CD4-positive, alpha-beta T cell treated with Interleukin-17A for 4 hours (primary cell): ENCODE measurements at places on chromosomes 6 and 20.

DNA sequence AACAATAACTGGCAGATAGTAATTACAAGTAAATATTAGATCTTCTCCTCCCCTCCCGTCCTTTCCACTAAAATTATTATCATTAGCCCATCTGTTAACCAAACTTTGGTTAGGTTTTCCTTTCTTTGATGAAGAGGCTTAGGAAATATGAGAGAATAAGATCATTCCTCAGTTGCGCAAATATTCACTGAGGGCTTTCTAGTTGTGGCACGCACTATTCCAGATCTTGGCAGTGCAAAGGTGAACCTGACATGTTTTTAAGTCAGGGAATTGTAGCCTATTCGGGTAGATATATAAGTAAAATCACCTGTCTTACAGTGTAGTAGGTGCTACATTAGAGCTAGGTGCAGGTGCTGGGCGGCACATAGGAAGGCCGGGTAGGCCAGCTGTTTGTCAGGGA, 31.1 kb downstream of the RNF217 start:
- DNase-seq: no peak

DNA sequence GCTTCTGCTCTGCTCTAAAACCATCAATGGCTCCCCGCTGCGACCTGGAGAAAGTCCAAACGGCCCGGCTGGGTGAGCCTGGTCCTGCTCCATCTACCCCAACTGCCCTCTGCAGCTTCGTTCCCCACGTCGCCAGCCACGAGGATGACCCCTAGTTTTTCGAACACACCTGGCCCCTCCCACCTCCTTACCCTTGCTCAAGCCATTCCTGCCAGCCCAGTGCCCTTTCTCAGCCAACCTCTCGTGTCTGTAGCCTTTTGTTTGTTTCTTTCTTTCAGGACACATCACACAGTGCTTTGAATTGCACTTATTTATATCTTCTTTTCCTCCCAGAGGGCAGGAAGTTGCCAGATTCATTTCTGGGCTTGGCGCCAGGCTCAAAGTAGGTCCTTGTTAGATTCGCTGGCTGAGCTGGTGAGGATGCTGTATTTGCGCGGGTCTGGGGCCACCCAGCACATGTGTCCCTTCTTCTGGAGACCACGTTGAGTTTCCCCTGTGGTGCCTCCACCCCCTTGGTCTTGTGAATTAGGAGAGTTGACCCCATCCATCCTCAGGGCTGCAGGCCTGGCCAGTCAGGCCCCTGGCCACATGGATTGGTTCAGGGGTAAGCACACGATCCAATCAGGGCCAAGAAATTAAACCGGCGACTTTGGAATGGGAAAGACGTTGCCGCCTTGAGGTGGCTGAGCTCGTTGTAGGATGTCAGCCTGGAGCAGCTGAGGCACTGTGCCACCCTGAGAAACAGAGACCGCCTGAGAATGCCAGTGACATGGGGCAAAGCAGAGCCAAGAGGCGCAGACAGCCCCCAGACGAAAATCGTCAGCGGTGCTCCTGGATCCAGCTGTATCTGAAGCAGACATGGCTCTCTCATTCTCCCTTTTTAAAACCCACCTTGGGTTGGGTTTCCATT, 156.0 kb downstream of the CEBPB start:
- peak; percentile 28 for DNase-seq

GRCh38 chr6:137316626-137317025, 97.4 kb upstream of the IFNGR1 start:
- no peak for DNase-seq

DNA sequence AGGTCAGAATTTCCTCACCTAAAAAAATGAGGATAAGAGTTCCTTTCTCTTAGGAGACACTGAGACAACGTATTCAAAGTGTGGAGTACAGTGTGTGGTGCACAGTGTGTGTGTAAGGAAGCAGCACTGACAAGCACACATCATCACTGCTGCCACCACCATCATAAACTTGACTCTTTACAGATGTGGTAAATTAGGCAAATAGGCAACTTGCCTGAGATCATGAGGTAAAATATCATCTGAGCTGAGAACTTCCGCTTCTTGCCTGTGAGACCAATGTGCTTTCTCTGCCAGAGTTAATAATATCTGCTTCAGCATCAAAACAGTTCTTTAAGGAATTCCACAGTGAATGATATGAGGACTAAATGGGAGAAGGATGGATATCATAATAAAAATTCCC, 52.7 kb downstream of the LYRM4 start:
- no peak for DNase-seq

DNA sequence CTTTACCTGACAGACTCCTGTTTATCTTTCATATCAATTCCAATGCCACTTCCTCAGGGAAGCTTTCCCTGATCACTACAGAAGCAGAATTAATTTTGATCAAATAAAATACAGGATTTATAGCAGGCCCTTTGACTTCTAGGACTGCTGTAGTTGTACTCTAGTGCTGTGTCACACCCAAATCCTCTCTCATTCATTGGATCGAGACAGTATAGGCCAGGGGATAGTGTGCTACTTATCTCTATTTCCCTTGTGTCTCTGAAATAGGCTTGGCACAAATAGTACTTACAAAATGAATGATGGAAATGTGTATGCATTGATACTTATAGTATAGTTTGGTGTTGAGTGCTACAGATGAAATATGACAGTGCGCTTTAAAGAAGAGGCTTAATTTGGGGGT, 19.8 kb downstream of the RALY start:
- no peak for DNase-seq

- DNase-seq: no peak
Observed at GRCh38 chr20:7971536-7972280, 31.4 kb upstream of the HAO1 start.

- no peak for DNase-seq
Observed at GRCh38 chr6:15001326-15001910, 244.5 kb upstream of the JARID2 start.

- DNase-seq: no peak
Observed at GRCh38 chr6:56965126-56965525, 10.2 kb downstream of the BEND6 start.
